ENCODE measurements at places on chromosomes 1 and 21. TPM values are rescaled to one million over a fixed set of nuclear protein-coding genes. Genes with fewer than 3 reads are reported as not detected.

NBPF11 gene
- 7.2 TPM for total RNA-seq

SAMD11 gene
- 4.2 TPM for total RNA-seq

SCAF4 gene
- 16.0 TPM for total RNA-seq

SERTAD4 gene
- total RNA-seq: 14.7 TPM

TMEM61 gene
- total RNA-seq: 0.83 TPM

SPRR1B gene
- not detected for total RNA-seq

ABCG1 gene
- total RNA-seq: 6.0 TPM

LEFTY2 gene
- total RNA-seq: 5.0 TPM

CFAP126 gene
- not detected for total RNA-seq

NR1I3 gene
- total RNA-seq: not detected

CNTN2 gene
- 4.3 TPM for total RNA-seq

EXO5 gene
- 6.8 TPM for total RNA-seq

MYBPH gene
- total RNA-seq: not detected

C4BPA gene
- not detected for total RNA-seq

TLCD4 gene
- 29.1 TPM for total RNA-seq

CLIC6 gene
- 0.71 TPM for total RNA-seq

GRCh38 chr1:53588053-53588779 lies 129.0 kb downstream of the DMRTB1 start:
- no peaks in the 10 kb centered on the region for H3K36me3 ChIP-seq
- no peak overlapping the region for H3K4me3 ChIP-seq
- H3K27ac ChIP-seq: no peak overlapping the region
- DNase-seq: peak; percentile 59
- peaks cover under 1% of the 10 kb centered on the region for H3K27me3 ChIP-seq

- peaks cover 60% of the 10 kb centered on the region for H3K4me1 ChIP-seq
- no peaks in the 10 kb centered on the region for H3K27me3 ChIP-seq
- peaks cover 53% of the 10 kb centered on the region for H3K36me3 ChIP-seq
- H3K27ac ChIP-seq: peak overlapping the region; percentile 4
- DNase-seq: no peak
These were observed 18.9 kb downstream of the CAP1 start for GRCh38 chr1:40059338-40059959.

- DNase-seq: peak; percentile 91
- peaks cover 6% of the 10 kb centered on the region for H3K36me3 ChIP-seq
- peak overlapping the region; percentile 76 for H3K27ac ChIP-seq
- H3K4me1 ChIP-seq: no peaks in the 10 kb centered on the region
- no peaks in the 10 kb centered on the region for H3K27me3 ChIP-seq
- H3K4me3 ChIP-seq: no peak overlapping the region
These were observed 11.9 kb upstream of the CPLANE2 start for GRCh38 chr1:16248603-16249516.

DNA sequence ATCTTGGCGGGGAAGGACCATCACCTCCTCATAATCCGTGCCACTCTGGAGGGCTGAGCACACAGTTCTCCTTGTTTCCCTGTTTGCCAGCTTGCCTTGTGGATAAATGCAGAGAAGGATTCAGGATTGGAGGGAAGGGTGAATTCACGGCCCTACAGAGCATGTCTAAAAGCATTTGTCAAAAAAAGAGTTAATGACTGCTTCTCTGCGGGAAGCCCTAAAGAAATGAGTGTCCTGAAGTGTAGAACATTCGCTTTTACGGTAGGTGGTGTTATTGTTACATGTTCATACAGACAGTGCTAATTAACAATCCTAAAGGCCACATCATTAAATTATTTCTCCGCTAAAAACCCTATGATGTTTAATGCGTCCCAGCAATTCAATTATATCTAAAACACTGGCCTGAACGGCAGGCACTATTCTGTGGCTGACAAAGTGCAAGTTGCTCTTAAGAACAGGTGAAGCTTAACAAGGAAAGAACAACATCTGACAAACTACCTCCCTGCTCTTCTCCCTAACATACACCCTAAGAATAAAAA lies 112.3 kb upstream of the NFIA start:
- H3K27me3 ChIP-seq: no peaks in the 10 kb centered on the region
- no peak for DNase-seq
- H3K4me1 ChIP-seq: peaks cover 22% of the 10 kb centered on the region
- H3K27ac ChIP-seq: peak overlapping the region; percentile 9
- H3K4me3 ChIP-seq: no peak overlapping the region
- H3K36me3 ChIP-seq: no peaks in the 10 kb centered on the region

GRCh38 chr1:165629848-165630628 lies 996 bp upstream of the MGST3 start:
- H3K4me1 ChIP-seq: peaks cover 40% of the 10 kb centered on the region
- no peaks in the 10 kb centered on the region for H3K36me3 ChIP-seq

DNA sequence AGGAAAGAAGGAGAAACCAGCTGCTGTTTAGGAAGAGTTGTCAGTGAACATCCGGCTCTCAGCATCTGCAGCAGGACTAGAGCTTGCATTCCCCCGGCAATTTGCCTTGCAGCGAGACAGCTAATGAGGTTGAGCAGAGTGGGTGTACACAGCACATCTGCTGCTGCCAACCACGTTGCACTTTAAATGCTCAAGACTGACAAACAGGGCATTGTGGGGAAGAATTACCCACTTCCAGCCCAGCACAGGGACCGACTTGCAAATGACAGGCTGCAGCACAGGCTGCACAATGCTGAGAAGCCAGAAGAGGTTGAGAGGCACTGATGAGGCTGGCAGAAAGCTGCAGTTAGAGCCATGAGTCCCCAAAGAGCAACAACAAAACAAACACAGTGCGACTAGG lies 47.5 kb upstream of the PLA2G2C start:
- no peaks in the 10 kb centered on the region for H3K36me3 ChIP-seq
- H3K27me3 ChIP-seq: peaks cover 7% of the 10 kb centered on the region
- no peak for DNase-seq
- H3K4me1 ChIP-seq: no peaks in the 10 kb centered on the region
- no peak overlapping the region for H3K4me3 ChIP-seq

DNA sequence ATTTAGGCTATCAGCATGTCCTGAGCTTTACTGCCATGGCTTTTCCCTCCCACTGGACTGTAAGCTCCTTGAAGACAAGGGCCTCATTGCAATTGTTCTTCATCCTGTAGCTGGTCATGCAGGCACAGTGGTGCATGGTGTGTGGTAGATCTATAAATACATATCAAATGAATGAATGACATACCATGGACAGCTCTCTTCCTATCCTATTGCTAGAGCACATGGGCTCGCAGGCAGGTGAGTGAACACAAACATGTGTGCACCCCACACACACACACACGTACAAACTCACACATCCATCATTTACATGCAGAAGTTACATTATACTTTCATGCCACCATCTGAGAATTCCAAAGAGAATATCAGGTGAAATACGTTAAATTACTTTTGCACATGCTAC lies 172.9 kb upstream of the RUNX1 start:
- no peak for DNase-seq
- H3K36me3 ChIP-seq: no peaks in the 10 kb centered on the region
- peaks cover 5% of the 10 kb centered on the region for H3K4me1 ChIP-seq
- no peak overlapping the region for H3K4me3 ChIP-seq
- no peak overlapping the region for H3K27ac ChIP-seq

- no peaks in the 10 kb centered on the region for H3K36me3 ChIP-seq
- no peak overlapping the region for H3K27ac ChIP-seq
- H3K4me1 ChIP-seq: no peaks in the 10 kb centered on the region
- H3K27me3 ChIP-seq: no peaks in the 10 kb centered on the region
- DNase-seq: no peak
- H3K4me3 ChIP-seq: no peak overlapping the region
These were observed 70.7 kb upstream of the SYT6 start for GRCh38 chr1:114224196-114224907.

- H3K4me3 ChIP-seq: no peak overlapping the region
- H3K27ac ChIP-seq: no peak overlapping the region
- H3K27me3 ChIP-seq: no peaks in the 10 kb centered on the region
- H3K4me1 ChIP-seq: no peaks in the 10 kb centered on the region
- DNase-seq: no peak
These were observed 369.8 kb upstream of the KAZN start for GRCh38 chr1:14228677-14229076.

DNA sequence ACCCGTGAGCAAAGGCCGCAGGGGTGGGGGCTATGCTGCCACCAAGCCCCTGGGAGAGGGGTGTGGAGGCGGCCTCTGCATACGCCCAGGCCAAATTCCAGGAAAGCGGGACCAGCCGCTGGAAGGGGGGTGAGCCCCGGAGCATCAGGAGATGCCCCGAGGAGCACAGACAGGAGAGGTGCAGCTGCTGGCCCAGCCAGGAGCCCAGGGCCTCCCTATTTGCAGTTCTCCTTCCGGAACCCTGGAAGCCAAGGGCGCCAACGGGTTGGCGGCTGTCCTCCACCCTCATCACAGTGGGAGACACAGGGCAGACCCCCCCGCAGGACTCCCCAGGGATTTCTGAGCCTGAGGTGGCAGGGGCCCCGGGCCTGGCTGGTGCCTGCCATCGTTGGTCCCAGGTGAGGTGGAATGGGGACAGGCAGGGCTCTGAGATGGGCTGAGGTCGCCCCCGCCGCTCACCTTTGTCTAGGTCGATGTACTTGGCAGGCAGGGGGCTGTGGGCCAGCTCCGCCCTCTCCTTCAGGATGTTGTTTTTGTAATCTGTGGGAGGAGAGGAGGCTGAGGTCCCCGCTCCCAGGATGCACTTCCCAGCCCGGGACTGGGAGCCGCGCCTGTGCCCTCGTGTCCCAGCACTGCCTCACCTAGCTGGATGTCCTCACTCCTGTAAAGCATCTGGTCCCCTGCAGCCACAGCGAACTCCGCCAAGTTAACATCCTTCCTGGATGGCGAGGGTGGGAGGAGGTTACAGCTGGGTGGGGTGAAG lies 4.4 kb upstream of the DVL1 start:
- H3K27ac ChIP-seq: peak overlapping the region; percentile 17
- no peaks in the 10 kb centered on the region for H3K4me1 ChIP-seq
- peaks cover 22% of the 10 kb centered on the region for H3K36me3 ChIP-seq
- no peak overlapping the region for H3K4me3 ChIP-seq
- DNase-seq: no peak

DNA sequence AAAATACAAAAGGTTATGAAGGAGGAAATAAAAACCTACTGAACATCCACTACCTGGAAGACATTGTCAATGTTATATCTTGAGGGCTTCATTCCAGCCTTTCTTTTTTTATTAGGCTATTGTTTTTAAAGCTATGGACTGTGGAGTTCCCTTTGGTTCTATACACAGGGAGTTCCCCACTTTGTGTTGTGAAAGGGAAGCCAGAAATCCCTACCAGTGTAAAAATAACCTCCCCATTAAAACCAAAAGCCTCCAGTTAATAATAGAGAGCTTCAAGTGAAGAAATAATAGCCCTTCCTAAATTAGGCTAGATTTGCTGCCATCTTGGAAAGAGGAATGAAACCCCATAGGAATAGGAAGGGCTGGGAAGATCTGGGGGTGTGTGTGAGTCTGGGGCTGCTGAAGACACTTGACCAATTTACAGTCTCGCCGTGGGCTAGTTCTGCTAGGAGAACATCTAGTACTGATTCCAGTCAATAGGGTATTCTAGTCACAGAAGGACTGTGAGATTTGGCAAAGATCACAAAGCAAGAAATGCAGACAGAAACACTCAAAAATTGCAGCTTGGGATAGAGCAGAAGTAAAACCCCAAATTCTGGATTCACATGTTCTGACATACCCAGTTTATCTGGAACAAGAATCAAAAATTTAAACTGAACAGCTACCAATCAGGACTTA lies 32.4 kb upstream of the PTGFRN start:
- no peaks in the 10 kb centered on the region for H3K27me3 ChIP-seq
- H3K4me3 ChIP-seq: no peak overlapping the region
- no peaks in the 10 kb centered on the region for H3K36me3 ChIP-seq
- no peak for DNase-seq

- no peaks in the 10 kb centered on the region for H3K36me3 ChIP-seq
- peaks cover 18% of the 10 kb centered on the region for H3K4me1 ChIP-seq
These were observed 153.4 kb downstream of the FMN2 start for GRCh38 chr1:240244968-240245628.

DNA sequence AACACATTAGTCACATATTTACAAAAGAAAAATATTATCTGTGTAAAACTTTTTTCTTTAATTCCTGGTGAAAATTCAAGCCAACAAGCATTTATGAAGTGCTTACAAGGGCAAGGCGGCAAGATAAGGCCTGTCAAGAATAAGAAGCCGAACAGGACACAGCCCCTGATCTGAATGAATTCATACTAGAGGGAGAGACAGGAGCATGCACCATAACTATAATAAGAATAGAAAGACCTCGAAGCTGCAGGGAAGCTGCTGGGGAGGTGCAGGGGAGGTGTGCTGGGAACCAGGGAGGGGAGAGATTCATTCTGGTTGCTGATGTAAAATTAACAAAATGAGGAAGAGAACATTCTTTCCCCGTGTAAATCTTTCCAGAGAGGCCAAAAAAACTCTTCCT lies 60.5 kb upstream of the TARDBP start:
- no peak for DNase-seq
- H3K4me3 ChIP-seq: no peak overlapping the region
- no peaks in the 10 kb centered on the region for H3K4me1 ChIP-seq
- no peak overlapping the region for H3K27ac ChIP-seq
- H3K27me3 ChIP-seq: no peaks in the 10 kb centered on the region
- H3K36me3 ChIP-seq: no peaks in the 10 kb centered on the region

DNA sequence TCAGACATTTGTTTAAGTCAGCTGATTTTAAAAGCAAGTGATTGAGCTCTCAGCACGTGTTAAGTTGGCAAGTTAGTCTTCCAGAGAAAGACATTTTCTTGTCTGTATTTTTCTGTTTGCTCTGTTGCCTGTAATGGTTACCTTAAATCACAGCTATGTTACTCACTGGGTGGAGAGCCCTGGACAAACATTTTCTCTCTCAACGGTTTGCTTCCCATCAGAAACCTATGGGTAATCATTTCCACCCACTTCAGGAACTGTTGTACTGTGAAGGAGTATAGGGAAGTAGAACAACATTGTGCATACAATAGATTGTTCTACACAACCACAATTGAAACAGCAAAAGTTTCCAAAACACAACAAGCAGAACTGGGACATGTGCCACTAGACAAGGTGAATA lies 113.9 kb upstream of the DPT start:
- no peaks in the 10 kb centered on the region for H3K27me3 ChIP-seq
- no peaks in the 10 kb centered on the region for H3K4me1 ChIP-seq
- H3K27ac ChIP-seq: no peak overlapping the region
- no peak for DNase-seq
- no peak overlapping the region for H3K4me3 ChIP-seq
- H3K36me3 ChIP-seq: no peaks in the 10 kb centered on the region

DNA sequence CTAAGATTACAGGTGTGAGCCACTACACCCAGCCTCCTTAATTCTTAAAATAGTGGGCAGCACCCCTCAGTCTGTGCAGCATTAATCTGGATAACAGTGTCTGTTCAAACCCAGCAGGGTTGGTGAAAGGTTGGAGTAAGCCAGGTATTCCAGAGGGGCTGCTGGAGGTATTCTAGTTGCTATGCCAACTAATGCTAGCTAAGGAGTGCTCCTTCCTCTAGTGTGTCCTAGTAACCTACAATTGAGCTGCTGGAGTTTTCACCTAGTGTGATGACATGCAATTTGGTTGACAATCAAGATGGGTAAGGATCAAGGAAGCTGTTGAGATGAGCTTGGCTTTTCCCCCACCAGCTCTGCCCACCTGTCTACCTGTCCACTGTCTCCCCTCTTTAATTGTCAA lies 100.2 kb upstream of the IPO9 start:
- H3K36me3 ChIP-seq: no peaks in the 10 kb centered on the region
- H3K27me3 ChIP-seq: no peaks in the 10 kb centered on the region
- no peak for DNase-seq
- no peak overlapping the region for H3K4me3 ChIP-seq
- H3K27ac ChIP-seq: no peak overlapping the region

- no peaks in the 10 kb centered on the region for H3K36me3 ChIP-seq
- H3K27ac ChIP-seq: peak overlapping the region; percentile 91
- no peak for DNase-seq
- H3K4me1 ChIP-seq: peaks cover 61% of the 10 kb centered on the region
- no peaks in the 10 kb centered on the region for H3K27me3 ChIP-seq
These were observed 15.1 kb upstream of the EDN2 start for GRCh38 chr1:41499591-41499990.

All from sigmoid colon (tissue), 7 donors.